ENCODE measurements at places on chromosomes 12 and 14.

GRCh38 chr14:65187421-65188049, 85.2 kb upstream of the MAX start:
- no peak for DNase-seq

- peak; percentile 40 for DNase-seq
These were observed 25.4 kb downstream of the CCDC62 start for GRCh38 chr12:122799641-122800243.

DNA sequence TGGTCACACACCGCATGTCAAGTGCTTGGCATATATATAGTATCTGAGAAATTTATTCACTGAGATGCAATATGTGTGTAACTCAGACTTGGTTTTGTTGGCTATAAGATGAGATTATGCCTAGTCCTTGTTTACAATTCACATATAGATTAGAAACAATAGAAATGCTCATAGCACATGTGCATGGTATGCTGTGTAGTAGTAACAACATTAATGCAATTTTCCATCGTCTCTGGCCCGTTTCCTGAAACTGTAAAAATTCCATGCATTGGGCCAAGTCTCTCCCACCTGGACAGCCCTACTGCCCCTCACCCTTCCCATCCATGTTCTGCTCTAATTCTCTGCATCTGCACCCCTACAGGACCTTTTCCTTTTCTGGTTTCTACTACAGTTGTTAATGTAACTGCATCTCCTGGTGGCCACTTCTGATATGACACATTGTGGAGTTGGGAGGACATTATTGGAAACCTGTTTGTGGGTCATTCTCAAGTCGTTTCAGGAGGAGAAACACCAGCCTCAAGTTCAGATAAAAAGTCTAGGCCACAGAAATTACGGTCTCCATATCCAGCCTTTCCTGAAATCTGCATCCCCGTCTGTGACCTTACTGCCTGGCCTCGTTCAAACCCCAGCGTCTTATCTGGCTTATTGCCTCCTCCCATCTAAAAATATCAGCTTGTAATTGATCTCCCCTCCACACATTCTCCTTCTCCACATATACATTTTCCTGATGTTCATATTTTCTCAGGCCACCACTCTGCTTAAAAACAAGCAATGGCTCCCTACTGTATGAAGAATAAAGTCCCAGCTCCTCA, 37.5 kb downstream of the EMP1 start:
- peak; percentile 60 for DNase-seq

DNA sequence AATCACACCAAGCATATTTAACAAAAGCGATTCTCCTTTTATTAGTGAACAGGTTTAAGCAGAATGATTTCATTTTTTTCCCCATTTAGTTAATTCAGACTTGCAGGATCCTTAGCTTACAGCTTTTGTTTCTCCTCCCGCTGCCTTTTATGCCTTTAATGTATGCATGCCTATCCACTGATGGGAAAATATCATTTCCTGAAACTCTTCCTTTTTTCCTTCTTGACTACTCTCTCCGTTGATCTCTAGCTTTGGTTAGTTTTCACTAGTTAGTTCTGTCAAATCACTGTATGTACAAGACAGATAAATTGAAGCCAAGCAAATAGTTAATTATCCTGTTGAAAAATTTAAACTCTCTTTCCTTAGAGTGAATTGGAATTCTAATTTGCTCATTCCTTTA, 26.3 kb downstream of the NKX2-1 start:
- DNase-seq = no peak

GRCh38 chr14:89573399-89573657, 156.3 kb upstream of the FOXN3 start:
- DNase-seq = no peak

GRCh38 chr12:56007564-56008559, 10.8 kb downstream of the SUOX start:
- peak; percentile 71 for DNase-seq

GRCh38 chr12:49161092-49161795, 27.6 kb downstream of the TUBA1A start:
- no peak for DNase-seq

- no peak for DNase-seq
These were observed 126.4 kb downstream of the DUSP6 start for GRCh38 chr12:89225808-89226411.

DNA sequence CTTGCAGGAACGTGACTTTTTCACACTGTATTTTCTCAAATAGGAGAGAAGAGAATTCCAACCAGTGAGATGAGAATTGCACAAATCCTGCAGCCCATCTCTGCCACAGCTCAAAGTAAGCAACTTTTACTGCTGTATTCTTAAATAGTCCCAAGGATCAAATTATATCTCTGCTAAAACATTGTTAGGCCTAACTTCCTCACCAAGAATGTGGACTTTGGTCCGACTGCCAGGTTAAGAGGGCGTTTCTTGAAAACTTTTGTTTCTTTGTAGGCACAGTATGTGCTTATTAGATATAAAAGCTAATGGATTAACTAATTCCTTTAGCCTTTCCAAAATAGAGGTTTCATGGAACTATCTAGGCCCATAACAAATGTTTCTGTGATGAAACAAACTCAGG, 61.4 kb upstream of the IFNG-AS1 start:
- DNase-seq = no peak

DNA sequence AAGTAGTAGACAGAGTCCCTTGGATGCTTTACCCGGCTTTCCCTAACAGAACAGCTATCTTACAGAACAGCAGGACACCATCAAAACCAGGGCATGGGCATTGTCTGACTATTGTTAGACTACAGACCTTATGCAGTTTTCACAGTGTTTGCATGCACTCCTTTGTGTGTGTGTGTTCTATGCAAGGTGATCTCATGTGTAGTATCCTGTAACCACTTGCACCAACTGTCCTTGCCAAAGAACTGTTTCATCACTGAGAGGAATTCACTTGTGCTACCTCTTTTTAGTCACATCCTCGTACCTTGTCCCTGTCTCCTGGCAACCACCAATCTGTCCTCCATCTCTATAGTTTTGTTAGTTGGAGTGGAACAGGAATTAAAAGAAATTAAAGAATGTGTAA, 183.6 kb upstream of the PZP start:
- DNase-seq = no peak

DNA sequence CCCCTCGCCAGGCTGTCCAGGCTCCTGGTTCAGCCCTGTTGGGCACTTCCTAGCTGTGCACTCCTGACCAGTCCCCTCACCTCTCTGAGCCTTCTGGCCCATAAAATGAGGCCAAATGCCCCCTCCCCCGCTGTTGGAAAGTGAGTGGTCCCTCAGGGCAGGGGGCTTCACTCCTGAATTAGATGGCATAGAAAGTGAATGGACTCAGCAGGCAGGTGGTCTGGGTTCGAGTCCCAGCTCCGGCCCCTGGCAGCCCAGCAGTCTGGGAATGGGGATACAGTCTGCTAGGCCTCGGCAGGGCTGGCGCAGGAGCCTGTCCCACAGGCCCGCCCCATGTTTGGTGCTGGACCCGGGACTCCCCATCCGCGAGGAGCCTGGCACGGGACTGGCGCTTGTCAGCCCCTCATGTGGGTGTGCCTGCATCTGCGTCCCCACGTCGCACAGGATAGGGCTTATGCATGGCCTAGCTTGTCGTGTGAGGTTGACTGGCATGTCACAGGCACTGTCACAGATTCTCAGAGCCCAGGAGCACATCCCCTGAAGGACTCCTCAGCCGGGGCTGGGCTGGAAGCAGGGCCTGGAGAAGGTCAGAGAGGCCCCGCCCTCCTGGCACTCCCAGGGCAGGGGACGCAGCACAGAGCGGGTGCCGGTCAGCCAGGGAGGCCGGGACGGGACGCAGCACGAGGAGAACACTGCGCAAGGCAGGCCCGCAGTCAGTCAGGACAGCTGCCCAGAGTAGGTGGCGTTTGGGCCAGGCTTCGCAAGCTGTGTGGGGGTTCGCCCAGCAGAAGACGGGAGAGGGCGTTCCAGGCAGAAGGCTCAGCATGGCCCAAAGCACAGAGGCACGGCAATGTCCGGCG, 40.5 kb downstream of the DIO3 start:
- DNase-seq = peak; percentile 13
